ENCODE measurements at places on chromosomes 12 and 14.
A peak's percentile ranks its signal among the peaks of the same experiment; 100 is the strongest.

DNA sequence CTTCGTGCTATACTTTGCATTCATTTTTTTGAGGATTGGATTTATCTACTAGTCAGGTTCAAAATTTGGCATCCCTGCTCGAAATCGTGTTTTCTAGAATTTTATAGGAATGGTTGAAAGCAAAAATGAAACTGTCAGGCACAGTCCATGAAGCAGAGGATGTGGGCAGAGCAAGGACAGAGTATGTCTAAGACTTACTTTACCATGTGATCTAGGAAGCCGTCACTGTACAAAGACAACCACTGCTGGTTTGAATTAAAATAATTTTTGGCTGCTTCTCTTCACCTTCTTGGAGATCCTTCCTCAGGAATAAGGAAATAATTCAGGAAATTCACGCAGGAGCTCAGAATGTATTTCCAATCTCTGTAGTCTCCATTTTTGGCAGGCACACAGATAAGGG is 31.6 kb upstream of the SGPP1 start:
- DNase-seq, result no peak

GRCh38 chr14:100317912-100318808 is 5.0 kb upstream of the SLC25A47 start:
- DNase-seq, result peak; percentile 60

GRCh38 chr14:50045837-50046236 is 70.5 kb downstream of the VCPKMT start:
- DNase-seq, result no peak

DNA sequence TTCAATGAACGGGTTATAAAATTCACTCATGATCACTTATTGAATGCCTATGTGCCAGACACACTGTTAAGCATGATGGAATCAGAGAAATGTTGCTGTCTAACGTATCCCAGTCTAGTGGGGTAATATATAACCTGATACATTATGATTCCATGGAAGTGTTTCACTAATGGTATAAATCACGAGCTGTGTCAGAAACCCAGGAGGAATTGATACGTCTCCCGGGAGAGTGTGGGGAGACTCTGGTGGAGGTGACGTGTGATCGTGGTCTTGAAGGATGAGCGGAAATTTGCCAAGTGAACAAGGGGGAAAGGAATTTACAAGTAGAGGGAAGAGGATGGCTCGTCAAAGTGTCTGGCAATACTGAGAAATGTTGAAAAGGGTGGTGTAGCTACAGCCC is 26.5 kb downstream of the MANSC1 start:
- DNase-seq, result no peak
